Body of pancreas (tissue), 4 donors: ENCODE measurements at places on chromosomes 12 and 14. TPM values are rescaled to one million over a fixed set of nuclear protein-coding genes. Genes with fewer than 3 reads are reported as not detected.

GRCh38 chr12:6866920-6867412 is 365 bp upstream of the TPI1 start:
- H3K36me3 ChIP-seq, result peaks cover 10% of the 10 kb centered on the region
- no peaks in the 10 kb centered on the region for H3K27me3 ChIP-seq
- peaks cover 38% of the 10 kb centered on the region for H3K4me1 ChIP-seq
- peak overlapping the region; percentile 83 for H3K27ac ChIP-seq
- H3K4me3 ChIP-seq, result peak overlapping the region; percentile 88

DNA sequence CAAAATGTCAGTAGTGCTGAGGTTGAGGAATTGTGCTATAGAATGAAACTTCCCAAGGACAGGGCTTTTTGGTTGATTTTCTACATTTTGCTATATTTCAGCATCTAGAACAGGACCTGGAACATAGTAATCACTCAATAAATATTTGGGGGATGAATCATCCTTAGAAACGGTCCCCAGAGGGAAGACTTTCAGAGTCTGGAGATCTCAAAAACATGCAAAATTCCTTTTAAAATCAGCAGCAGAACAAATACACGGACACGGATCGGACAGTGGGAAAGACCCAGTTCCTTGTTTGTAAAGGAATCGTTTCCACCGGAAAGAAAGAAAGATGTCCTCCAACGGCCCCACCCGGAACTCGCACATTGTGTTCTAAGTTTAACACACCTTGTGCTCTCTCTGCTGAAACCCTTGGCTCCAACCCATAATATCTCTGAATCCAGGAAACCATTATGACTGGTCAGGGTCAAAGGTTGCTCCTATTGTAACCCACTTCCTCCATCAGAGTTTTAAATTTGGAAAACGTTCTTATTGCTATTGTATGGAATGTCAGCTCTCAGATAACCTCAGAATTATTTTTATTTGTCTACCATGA is 617.2 kb downstream of the MED13L start:
- H3K4me3 ChIP-seq, result no peak overlapping the region
- DNase-seq, result no peak
- no peaks in the 10 kb centered on the region for H3K4me1 ChIP-seq
- peaks cover 4% of the 10 kb centered on the region for H3K27me3 ChIP-seq
- H3K36me3 ChIP-seq, result no peaks in the 10 kb centered on the region

DNA sequence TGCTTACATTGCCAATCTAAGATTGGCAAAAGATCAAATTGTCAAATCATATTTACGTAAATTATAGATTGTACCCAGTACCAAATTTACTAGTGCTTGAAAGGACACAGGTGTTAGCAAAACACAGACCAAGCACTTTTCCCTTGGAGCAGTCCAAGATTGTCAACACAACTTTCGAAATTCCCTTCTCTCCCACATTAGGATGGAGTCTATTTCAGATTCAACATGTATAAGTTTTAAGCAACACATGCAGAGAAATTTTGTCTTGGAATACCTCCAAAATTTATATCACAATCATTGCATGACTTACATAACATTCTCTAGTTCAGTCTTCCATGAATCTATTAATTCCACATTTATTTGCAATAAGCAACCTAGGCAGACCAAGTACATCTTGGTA is 74.9 kb upstream of the SLCO1C1 start:
- no peak for DNase-seq
- H3K27ac ChIP-seq, result no peak overlapping the region
- H3K27me3 ChIP-seq, result no peaks in the 10 kb centered on the region
- no peaks in the 10 kb centered on the region for H3K36me3 ChIP-seq
- H3K4me3 ChIP-seq, result no peak overlapping the region

GRCh38 chr14:104593710-104594136 is 10.8 kb downstream of the TMEM179 start:
- DNase-seq, result no peak
- H3K27me3 ChIP-seq, result no peaks in the 10 kb centered on the region
- no peak overlapping the region for H3K27ac ChIP-seq
- H3K4me3 ChIP-seq, result no peak overlapping the region
- no peaks in the 10 kb centered on the region for H3K36me3 ChIP-seq
- no peaks in the 10 kb centered on the region for H3K4me1 ChIP-seq

- peaks cover 19% of the 10 kb centered on the region for H3K4me1 ChIP-seq
- DNase-seq, result no peak
- no peaks in the 10 kb centered on the region for H3K27me3 ChIP-seq
- no peak overlapping the region for H3K4me3 ChIP-seq
- no peaks in the 10 kb centered on the region for H3K36me3 ChIP-seq
- H3K27ac ChIP-seq, result no peak overlapping the region
Measured at GRCh38 chr14:37196604-37197420, 925 bp upstream of the MIPOL1 start.

TSPAN19 gene
- not detected for total RNA-seq

PCED1B gene
- 14.2 TPM for total RNA-seq
